ENCODE measurements at places on chromosomes 1 and 21. TPM values are rescaled to one million over a fixed set of nuclear protein-coding genes. Genes with fewer than 3 reads are reported as not detected.

GRCh38 chr1:76190749-76191424 is 116.3 kb downstream of the ST6GALNAC3 start:
- H3K27me3 ChIP-seq = no peaks in the 10 kb centered on the region
- no peak overlapping the region for H3K27ac ChIP-seq
- no peak for DNase-seq

DNA sequence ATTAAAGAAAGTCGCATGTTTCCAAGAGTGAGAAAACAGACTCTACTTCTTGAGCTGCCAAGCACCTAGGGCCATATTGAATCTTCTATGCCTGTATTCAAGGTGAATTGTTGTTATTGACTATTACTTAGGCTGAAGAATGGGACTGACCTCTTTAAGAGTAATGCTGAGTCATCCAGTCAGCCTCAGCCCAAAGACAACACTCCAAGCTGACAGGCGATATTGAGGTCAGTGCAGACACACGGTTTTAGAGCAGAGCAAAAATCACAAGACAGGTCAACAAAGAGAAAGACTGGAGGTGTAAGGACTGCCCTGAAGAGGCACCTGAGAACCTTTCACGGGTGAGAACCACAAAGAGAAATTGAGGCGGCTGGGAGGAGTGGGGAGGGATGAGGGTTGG is 146.9 kb downstream of the MIS18A start:
- no peaks in the 10 kb centered on the region for H3K36me3 ChIP-seq
- DNase-seq = peak; percentile 20
- H3K4me1 ChIP-seq = no peaks in the 10 kb centered on the region
- no peak overlapping the region for H3K4me3 ChIP-seq
- H3K27ac ChIP-seq = no peak overlapping the region

- no peaks in the 10 kb centered on the region for H3K27me3 ChIP-seq
- DNase-seq = no peak
- H3K27ac ChIP-seq = no peak overlapping the region
These were observed 632.0 kb downstream of the SMYD3 start for GRCh38 chr1:245874942-245875580.

DNA sequence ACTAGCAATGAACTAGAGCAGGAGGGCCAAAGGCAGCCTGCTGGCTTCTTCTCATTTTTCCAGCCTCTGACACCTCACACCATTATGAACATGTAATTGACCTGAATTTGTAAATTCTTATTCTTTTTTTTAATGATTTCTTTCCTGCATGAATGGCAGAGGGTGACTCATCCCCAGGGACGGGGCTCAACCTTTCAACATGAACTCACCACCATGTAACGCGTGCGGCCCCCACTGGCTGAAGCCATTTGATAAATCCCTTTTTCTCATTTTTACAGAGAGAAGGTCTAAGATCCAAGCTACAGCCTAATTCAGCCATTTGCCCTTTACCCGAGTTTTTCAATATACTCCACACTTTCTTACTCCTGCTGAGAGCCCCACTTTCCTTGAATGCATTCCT is 9.3 kb upstream of the ETS2 start:
- no peak for DNase-seq
- H3K4me1 ChIP-seq = no peaks in the 10 kb centered on the region
- no peak overlapping the region for H3K27ac ChIP-seq
- H3K4me3 ChIP-seq = no peak overlapping the region
- H3K27me3 ChIP-seq = no peaks in the 10 kb centered on the region

DNA sequence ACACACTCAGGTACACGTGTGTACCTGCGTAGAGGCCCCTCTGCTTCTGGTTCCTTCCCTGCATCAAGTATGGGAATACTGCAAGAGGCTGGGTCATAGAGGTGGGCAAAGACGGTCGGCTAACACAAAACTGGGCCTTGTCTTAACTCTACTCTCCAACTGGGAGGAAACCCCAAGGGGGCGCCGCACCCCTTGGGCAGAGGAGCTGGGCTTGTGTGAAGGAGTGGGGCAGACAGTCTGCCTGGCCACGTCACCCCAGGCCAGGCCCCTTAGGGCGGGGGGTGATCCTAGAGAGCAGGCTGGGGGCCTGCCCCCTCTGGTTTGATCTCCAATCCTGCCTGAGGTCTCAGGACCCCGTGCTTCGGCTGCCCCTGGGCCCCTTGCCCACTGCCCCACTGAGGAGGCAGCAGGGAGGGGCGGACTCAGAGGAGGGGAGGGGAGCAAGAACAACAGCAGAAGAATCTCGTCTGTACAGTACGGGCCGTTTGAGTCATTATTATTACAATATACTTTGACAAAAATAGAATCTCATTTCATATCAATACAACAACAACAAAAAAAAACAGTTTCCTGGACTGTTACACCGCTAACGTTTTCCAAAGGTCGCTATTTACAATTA is 34.7 kb downstream of the MEF2D start:
- peaks cover 13% of the 10 kb centered on the region for H3K36me3 ChIP-seq
- no peak overlapping the region for H3K4me3 ChIP-seq
- peaks cover 2% of the 10 kb centered on the region for H3K4me1 ChIP-seq
- no peaks in the 10 kb centered on the region for H3K27me3 ChIP-seq

GRCh38 chr1:59177756-59178155 is 119.1 kb upstream of the FGGY start:
- no peaks in the 10 kb centered on the region for H3K27me3 ChIP-seq
- no peak for DNase-seq
- H3K27ac ChIP-seq = no peak overlapping the region

Gene MPZL1
- 68.6 TPM for total RNA-seq

Gene HAO2
- 0.61 TPM for total RNA-seq

Gene AMY2B
- 0.90 TPM for total RNA-seq

Gene CASZ1
- 2.3 TPM for total RNA-seq

Gene OVAAL
- total RNA-seq = not detected
